Heart left ventricle (tissue), 16 donors: ENCODE measurements at places on chromosomes 7 and 10. TPM values are rescaled to one million over a fixed set of nuclear protein-coding genes. Genes with fewer than 3 reads are reported as not detected.

GRCh38 chr10:22372917-22373316 lies 27.6 kb downstream of the SPAG6 start:
- no peak overlapping the region for H3K27ac ChIP-seq
- H3K4me1 ChIP-seq: no peaks in the 10 kb centered on the region
- no peaks in the 10 kb centered on the region for H3K36me3 ChIP-seq
- no peak overlapping the region for H3K4me3 ChIP-seq
- DNase-seq: no peak
- no peaks in the 10 kb centered on the region for H3K27me3 ChIP-seq

- no peaks in the 10 kb centered on the region for H3K36me3 ChIP-seq
- no peaks in the 10 kb centered on the region for H3K27me3 ChIP-seq
- DNase-seq: no peak
- peaks cover 9% of the 10 kb centered on the region for H3K4me1 ChIP-seq
- H3K27ac ChIP-seq: peak overlapping the region; percentile 51
Measured at GRCh38 chr7:44280636-44280992, 44.8 kb downstream of the CAMK2B start.

GRCh38 chr7:19101909-19102308 lies 15.5 kb downstream of the TWIST1 start:
- H3K4me3 ChIP-seq: no peak overlapping the region
- no peak overlapping the region for H3K27ac ChIP-seq
- H3K27me3 ChIP-seq: peaks cover 15% of the 10 kb centered on the region

- no peak overlapping the region for H3K4me3 ChIP-seq
- no peaks in the 10 kb centered on the region for H3K36me3 ChIP-seq
- no peak for DNase-seq
Measured at GRCh38 chr7:74462707-74463100, 9.0 kb downstream of the GTF2IRD1 start.

DNA sequence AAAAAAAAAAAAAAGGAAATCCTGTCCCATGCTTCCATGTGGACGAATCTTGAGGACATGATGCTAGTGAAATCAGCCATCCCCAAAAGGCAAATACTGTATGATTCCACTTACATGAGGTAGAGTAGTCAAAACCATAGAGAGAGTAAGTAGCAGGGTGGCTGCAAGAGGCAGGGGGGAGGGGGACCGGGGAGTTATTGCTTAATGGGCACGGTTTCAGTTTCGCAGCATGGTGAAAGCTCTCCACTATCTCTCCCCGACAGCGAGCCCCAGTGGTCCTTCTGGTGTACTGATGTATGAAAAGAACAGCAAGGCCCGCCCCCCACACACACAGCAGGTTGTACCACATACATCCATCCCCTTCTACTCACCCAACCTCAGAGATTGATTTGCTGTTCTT lies 32.8 kb downstream of the NOD1 start:
- H3K27ac ChIP-seq: no peak overlapping the region
- no peaks in the 10 kb centered on the region for H3K27me3 ChIP-seq
- peak; percentile 73 for DNase-seq
- no peak overlapping the region for H3K4me3 ChIP-seq
- peaks cover 53% of the 10 kb centered on the region for H3K36me3 ChIP-seq

- DNase-seq: no peak
- H3K4me1 ChIP-seq: no peaks in the 10 kb centered on the region
- no peak overlapping the region for H3K27ac ChIP-seq
Measured at GRCh38 chr10:104059364-104059763, 26.3 kb downstream of the COL17A1 start.

DNA sequence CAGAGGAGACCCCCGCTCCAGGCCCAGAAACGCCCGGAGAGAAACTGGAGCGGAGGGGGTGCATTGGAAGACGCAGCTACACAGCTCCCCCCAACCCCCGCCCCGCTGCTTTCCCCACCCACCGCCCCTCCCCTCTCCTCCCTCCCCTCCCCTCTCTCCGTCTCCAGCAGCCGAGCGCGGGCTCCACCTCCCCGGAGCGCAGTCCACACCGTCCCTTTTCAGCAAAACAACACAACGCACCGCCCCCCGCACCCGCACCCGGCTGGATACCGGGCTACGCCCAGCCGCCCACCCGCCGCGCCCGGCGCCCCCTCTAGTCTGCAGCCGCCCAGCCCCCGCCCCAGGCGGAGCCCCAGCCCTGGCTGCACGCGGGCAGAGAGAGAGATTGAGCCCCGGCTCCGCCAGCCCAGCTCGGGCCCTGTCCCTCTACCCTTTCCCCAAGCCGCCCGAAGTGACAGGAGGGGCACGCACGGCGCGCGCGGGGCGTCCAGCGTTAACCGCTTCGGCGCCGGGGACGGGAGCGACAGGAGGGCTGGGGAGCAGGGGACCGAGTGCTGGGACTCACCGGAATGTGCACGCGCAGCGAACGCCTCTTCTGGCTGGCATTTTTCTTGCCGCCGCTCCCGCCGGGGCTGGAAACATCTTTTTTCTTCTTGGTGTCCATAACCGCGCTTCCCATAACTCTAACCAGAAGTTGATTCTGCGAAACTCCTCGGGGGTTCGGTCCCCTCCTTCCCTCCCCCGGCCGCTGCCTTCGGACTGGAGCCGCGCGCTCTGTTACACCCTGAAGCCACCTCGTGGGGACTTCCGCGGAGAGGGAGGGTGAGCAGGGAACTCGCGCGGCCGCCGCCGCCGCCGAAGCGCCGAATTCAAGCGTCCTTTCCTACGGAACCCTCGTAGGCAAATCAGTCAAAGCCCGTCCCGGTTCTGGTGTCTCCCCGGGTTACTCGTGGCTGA lies 695 bp downstream of the PRKAG2 start:
- peak overlapping the region; percentile 83 for H3K4me3 ChIP-seq
- peaks cover 24% of the 10 kb centered on the region for H3K4me1 ChIP-seq
- peak overlapping the region; percentile 90 for H3K27ac ChIP-seq
- peak; percentile 90 for DNase-seq

Gene ELN
- total RNA-seq: 34.3 TPM

Gene ZNF467
- total RNA-seq: 5.1 TPM

Gene NEUROG3
- not detected for total RNA-seq

DNA sequence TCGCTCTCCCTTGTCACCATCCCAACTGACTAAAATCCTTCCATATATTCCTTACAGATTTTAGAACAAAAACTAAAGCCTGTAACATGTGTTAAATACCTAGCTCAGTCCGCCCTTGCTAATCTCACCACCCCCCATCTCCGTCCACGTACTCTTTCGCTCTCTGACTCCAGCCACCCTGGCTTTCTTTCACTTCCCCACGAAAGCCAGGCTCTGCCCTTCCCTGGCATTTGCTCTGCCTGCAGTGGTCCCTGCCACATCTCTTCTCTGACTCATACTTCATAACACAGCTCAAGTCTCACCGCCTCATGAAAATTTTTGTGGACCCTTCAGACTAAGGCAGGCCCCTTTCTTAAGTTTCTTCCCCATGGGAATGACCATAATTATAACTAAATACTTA lies 11.7 kb upstream of the GPAM start:
- H3K4me1 ChIP-seq: no peaks in the 10 kb centered on the region
- H3K27me3 ChIP-seq: no peaks in the 10 kb centered on the region
- H3K27ac ChIP-seq: no peak overlapping the region

Gene PAOX
- 3.4 TPM for total RNA-seq

Gene EGR2
- 2.0 TPM for total RNA-seq

- no peaks in the 10 kb centered on the region for H3K36me3 ChIP-seq
- no peak overlapping the region for H3K4me3 ChIP-seq
- H3K4me1 ChIP-seq: no peaks in the 10 kb centered on the region
- H3K27me3 ChIP-seq: no peaks in the 10 kb centered on the region
- H3K27ac ChIP-seq: peak overlapping the region; percentile 65
- no peak for DNase-seq
Measured at GRCh38 chr7:112989531-112989930, 97.1 kb downstream of the GPR85 start.

DNA sequence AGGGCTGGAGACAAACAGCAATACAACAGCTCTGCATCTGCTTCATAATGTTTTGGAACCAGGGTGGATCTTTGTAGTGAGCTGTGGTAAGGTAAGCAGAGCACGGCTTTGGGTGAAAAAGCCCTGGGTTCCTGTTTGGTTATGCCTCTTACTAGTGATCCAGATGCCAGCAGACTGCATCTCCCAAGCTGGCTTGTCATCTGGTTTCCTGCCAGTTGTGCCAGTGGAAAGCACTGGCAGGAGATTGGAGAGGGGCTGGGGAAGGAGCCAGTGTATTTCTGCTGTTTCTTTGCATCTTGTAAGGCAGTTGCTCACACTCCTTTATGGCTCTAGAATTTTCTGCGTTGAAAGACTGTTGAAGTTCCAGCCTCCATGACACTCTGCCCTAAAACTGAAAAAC lies 137.6 kb downstream of the TSPAN12 start:
- H3K27me3 ChIP-seq: peaks cover 4% of the 10 kb centered on the region
- no peak for DNase-seq
- H3K4me3 ChIP-seq: no peak overlapping the region
- no peak overlapping the region for H3K27ac ChIP-seq
- no peaks in the 10 kb centered on the region for H3K36me3 ChIP-seq

Gene CABCOCO1
- total RNA-seq: not detected

GRCh38 chr10:121886997-121887622 lies 40.7 kb downstream of the ATE1 start:
- H3K27ac ChIP-seq: no peak overlapping the region
- peak; percentile 42 for DNase-seq
- no peak overlapping the region for H3K4me3 ChIP-seq
- no peaks in the 10 kb centered on the region for H3K36me3 ChIP-seq
- no peaks in the 10 kb centered on the region for H3K27me3 ChIP-seq

GRCh38 chr10:21398563-21399231 lies 126.8 kb downstream of the SKIDA1 start:
- DNase-seq: no peak
- H3K27me3 ChIP-seq: no peaks in the 10 kb centered on the region
- no peak overlapping the region for H3K4me3 ChIP-seq

Gene SPAM1
- not detected for total RNA-seq

Gene SPDYE9
- total RNA-seq: not detected

DNA sequence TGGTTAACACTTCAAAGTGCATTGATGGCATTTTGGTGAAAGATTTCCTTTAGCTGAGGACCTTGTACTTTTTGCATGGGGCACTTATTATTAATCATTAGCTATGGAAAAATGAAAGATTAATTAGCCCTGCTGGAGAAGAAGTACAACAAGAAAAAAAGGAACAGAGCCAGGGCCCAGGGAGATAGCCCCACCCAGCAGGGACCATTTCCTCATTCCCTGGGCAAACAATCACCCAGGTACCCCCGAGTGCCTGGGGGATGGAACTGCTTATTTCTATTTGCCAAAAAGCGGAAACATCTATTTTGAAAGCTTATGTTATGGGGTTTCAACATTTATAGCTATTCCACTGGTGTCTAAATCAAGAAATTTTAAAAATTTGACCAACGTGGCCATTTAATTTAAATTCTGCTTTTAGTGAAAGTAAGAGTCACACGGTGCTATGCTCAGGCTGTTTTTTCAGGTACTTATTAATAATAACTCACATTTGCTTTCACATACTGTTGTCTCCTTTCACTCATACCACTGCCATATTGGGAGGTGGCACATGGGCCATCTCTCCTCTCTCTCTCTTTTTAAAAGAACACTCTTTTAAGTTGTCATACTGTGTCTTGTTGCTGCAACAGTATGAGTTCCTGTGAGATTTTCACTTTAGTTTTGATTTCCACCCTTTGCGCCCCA lies 143.6 kb upstream of the KIF5B start:
- no peaks in the 10 kb centered on the region for H3K36me3 ChIP-seq
- H3K4me1 ChIP-seq: no peaks in the 10 kb centered on the region
- DNase-seq: no peak
- no peak overlapping the region for H3K27ac ChIP-seq
- H3K4me3 ChIP-seq: no peak overlapping the region

Gene GIGYF1
- total RNA-seq: 14.1 TPM

DNA sequence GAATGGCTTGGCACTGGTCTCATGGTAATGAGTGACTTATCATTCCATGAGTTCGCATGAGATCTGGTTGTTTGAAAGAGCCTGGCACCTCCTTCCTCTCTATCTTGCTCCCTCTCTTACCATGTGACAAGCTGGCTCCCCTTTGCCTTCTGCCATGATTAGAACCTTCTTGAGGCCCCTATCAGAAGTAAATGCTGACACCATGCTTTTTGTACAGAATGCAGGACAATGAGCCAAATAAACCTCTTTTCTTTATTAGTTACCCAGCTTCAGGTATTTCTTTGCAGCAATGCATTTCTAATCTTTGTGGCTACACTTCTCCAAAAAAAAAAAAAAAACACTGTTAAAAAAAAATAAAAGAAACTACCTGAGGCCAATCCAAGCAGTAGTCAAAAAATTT lies 17.1 kb upstream of the SLC13A1 start:
- H3K27ac ChIP-seq: no peak overlapping the region
- H3K4me1 ChIP-seq: no peaks in the 10 kb centered on the region
- no peaks in the 10 kb centered on the region for H3K27me3 ChIP-seq
- H3K4me3 ChIP-seq: no peak overlapping the region
- no peak for DNase-seq

Gene SPDYE1
- total RNA-seq: not detected

Gene RPEL1
- not detected for total RNA-seq

Gene ADIRF
- 41.1 TPM for total RNA-seq

Gene PTF1A
- total RNA-seq: not detected

DNA sequence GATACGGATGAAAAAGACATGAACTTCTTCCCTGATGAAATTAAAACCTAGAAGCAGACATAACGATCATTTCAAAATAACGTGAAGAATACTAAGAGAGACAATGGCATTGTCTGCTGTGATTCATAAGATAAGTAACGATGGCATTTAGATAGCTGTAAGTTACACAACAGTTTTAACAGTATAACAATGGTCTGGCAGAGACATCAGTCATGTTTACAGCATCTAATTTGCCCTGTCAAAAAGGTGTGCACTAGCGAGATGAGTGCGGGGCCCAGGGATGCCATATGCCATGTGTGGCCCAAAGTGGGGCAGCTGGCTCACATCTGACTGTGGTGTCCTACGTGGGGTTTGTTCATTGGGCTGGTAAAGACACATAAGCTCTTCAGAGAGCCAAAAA lies 55.7 kb upstream of the RHEB start:
- no peak for DNase-seq
- H3K4me3 ChIP-seq: no peak overlapping the region
- no peaks in the 10 kb centered on the region for H3K27me3 ChIP-seq
- H3K36me3 ChIP-seq: peaks cover 30% of the 10 kb centered on the region

Gene ZNF804B
- total RNA-seq: not detected

Gene HMX2
- not detected for total RNA-seq

DNA sequence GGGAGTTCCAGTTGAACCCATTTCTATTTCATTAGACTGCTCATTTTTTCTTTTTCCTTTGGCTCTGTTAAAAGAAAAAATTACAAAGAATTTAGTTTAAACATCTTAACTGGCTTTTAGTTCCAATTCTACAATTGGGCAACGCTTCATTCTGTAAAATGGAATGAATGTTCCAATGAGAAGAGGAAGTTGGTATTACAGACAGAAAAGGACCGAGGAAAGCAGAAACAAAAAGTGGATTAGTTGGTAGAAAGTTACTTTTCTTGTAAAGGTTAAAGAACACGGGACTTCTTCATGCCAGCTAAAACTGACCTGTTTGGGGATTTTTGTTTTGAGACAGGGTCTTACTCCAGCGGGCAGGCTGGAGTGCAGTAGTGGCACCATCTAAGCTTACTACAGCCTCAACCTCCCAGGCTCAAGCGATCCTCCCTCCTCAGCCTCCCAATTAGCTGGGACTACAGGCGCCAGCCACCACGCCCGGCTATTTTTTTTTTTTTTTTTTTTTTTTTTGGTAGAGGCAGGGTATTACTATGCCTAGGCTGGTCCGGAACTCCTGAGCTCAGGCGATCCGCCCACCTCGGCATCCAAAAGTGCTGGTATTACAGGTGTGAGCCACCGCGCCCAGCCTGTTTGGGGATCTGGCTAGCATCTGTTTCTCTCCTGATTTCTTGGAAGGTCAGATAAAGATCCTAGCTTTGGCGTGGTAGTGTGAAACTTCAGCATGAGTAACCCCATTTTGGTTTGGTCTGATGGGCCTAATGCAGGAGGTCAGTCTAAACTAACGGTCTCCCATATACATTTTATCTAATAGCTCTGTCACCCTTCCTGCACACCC lies 1.3 kb upstream of the VDAC2 start:
- H3K27me3 ChIP-seq: no peaks in the 10 kb centered on the region
- no peak for DNase-seq
- H3K36me3 ChIP-seq: peaks cover 25% of the 10 kb centered on the region
- H3K4me3 ChIP-seq: peak overlapping the region; percentile 89
